Activated T-helper 9 cell treated with anti-CD3 and anti-CD28 coated beads, Interleukin-2, amount 50 U/mL, for 16 hours (primary cell): ENCODE measurements at places on chromosomes 12 and 14.
A peak's percentile ranks its signal among the peaks of the same experiment; 100 is the strongest.

- no peak for DNase-seq
Measured at GRCh38 chr12:4701395-4702190, 18.6 kb upstream of the GALNT8 start.

GRCh38 chr12:43104494-43104893 lies 447.5 kb downstream of the ADAMTS20 start:
- DNase-seq: no peak

- DNase-seq: no peak
Measured at GRCh38 chr14:59688224-59689170, 111.9 kb upstream of the CCDC175 start.

- DNase-seq: peak; percentile 15
Measured at GRCh38 chr14:68734231-68734732, 58.6 kb downstream of the ZFP36L1 start.

DNA sequence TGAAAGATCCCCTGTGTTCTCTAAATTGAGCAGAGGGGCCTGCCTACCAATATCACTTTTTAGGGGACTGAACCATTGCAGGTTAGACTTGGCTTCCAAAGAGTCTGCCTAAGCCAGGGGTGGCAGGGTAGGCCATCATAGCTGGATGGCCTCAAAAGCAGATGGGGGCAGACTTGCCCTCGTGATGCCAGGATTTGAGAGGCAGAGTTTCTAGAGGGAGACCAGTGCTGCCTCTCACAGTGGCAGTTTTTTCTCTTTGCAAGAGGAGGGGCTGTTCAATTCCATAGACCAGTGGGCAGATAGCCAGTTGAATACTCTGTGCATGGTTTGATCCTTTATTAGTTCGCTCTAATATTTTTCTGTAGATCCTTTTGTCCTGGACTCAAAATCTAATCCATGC lies 23.8 kb upstream of the SMCO2 start:
- no peak for DNase-seq

DNA sequence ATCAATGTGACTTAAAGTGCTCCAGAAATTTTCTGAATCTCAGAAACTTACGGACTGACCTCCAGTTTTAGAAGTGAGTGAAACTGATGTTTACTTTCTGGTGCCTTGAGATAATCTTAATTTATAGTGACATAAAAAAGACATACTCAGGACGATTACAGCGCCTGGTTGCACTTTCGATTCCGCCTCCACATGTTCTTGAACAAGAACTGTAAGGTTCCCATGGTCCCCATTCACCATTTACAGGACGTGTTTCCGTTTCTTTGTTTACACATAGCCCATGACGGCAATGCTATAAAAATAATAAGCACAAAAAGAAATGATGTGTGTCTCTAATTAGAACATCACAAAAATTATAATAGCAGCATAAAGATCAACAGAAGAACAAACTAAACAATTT lies 98.2 kb downstream of the ADAMTS20 start:
- DNase-seq: no peak

GRCh38 chr14:52348776-52349175 lies 34.7 kb downstream of the PTGER2 start:
- no peak for DNase-seq

DNA sequence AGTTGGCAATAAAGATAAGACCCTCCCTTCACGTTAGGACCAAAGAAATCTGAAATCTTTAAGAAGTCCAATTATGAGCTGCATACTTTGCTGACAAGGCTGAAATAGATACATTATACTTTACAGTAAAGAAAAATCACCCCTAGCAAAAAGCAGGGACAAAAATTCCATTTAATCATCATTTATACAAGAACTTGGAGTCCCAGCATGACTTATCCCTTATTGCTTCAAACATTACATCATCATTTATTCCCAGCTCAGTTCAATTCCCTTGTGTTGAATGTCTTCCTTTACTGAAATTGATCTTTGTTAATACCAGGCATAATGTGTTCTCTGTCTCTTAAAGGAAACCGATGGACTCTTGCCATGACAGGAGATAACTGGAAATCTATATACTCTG lies 449.6 kb upstream of the CCDC196 start:
- no peak for DNase-seq

GRCh38 chr12:124921200-124922031 lies 7.0 kb upstream of the UBC start:
- DNase-seq: peak; percentile 65

GRCh38 chr12:27970401-27971120 lies 2.0 kb downstream of the PTHLH start:
- DNase-seq: no peak

GRCh38 chr14:55746558-55746957 lies 166.6 kb downstream of the KTN1 start:
- no peak for DNase-seq

GRCh38 chr14:95290871-95291431 lies 28.8 kb downstream of the CLMN start:
- no peak for DNase-seq

- DNase-seq: no peak
Measured at GRCh38 chr12:54657105-54657607, 9.0 kb upstream of the DCD start.

GRCh38 chr12:114263056-114263805 lies 142.7 kb downstream of the TBX5 start:
- no peak for DNase-seq

- DNase-seq: no peak
Measured at GRCh38 chr12:95227818-95228356, 10.3 kb downstream of the VEZT start.

DNA sequence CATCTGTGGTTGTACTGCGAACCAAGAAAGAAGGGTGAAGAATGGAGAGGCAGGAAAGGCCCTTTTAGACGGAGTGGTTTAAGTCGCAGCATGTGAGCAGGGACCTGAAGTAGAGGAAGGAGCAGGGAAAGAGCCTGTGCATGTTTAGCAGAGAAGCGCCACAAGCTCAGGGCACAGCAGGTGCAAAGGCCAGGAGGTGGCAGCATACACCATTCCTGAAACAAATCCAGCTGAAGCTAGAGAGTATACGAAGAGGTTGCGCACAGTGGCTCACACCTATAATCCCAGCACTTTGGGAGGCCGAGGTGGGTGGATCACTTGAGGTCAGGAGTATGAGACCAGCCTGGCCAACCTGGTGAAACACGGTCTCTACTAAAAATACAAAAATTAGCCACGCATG lies 49.9 kb downstream of the HELB start:
- no peak for DNase-seq

GRCh38 chr12:48156652-48157017 lies 680 bp downstream of the ASB8 start:
- no peak for DNase-seq

DNA sequence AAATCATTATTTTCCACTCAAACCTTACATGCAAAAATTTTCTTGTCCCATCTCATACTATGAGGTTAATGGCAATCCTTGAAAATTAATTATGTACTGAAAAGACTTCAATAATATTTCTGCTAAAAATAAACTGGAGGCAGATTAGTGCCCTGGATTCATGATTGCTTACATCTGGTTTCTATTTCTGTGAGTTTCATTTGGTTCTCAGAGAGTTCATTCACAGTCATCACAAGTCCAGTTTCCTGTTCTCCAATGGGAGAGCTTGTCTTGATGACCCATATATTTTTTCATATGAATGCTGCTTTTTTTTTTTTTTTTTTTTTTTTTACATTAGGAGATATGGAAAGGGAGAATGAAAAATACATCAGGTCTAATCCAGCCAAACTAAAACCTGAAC lies 6.6 kb upstream of the PTHLH start:
- no peak for DNase-seq

DNA sequence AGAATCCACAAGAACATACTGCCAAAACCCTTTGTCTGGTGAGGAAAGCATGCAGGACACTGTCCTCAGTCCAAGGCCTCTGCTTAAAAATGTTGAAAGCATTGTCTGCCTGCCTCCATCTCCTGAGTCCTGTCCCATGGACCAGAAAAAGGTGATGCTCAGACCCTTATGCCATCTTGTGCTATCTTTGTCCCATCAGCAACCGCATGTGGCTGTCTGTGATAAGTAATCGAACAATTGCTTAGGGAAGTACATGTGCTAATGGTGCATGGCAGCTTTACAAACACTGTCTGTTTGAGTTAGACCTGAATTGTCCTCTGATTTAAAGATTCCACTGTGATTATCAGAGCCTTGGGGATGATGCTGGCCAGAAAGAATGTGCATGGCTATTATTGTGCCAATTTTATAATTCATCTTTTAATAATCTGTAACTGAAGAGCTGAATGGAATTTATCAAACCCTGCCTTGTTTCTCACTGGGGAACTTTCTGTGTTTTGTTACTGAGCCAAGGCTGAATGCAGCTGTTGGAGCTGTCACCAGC lies 177.5 kb downstream of the DACT1 start:
- DNase-seq: no peak

DNA sequence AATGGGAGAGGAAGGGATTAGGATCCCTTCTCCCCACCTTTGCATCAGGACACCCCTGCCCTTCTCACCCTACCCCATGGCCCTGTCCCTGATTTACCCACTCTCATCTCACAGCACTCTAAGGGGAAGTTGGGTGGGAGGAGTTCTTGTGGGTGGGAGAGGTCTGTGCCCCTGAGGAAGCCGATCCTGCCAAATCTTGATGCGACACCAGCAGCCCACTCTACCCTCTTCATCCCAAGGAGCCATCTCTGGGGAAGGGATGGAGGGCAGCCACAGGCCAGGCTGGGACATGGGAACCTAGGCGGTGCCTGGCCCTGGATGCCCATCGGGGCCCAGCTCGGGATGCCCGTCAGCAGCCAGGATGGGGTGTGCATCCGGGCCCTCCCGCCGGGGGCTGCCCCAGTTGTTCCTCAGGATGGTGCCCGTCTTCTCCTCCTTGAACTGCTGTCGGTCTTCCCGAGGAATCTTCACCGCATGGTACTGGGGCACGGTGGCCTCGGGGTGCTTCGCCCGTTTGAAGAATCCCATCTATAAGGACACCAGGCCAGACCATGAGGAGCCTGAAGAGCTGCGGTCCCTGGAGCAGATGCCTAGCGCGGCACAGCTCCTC lies 22.8 kb downstream of the ITGA7 start:
- DNase-seq: no peak

- DNase-seq: no peak
Measured at GRCh38 chr12:113422030-113422885, at the start of gene SDSL. Gene SDSL (plus strand): TSS chr12:113422380. CDS start chr12:113427983, 5,603 bp downstream.

DNA sequence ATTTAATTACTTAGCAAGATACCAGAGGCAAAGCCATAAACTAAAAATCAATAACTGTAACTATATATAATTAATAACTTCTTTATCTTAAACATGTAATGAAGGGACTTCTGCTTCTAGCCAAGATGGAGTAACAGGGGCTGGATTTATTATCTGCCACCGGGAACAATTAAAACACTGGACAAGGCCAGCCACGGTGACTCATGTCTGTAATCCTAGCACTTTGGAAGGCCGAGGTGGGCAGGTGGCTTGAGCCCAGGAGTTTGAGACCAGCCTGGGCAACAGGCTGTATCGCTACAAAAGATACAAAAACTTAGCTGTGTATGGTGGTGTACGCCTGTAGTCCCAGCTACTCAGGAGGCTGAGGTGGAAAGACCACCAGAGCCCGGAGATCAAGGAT lies 113.6 kb downstream of the TAOK3 start:
- DNase-seq: no peak

DNA sequence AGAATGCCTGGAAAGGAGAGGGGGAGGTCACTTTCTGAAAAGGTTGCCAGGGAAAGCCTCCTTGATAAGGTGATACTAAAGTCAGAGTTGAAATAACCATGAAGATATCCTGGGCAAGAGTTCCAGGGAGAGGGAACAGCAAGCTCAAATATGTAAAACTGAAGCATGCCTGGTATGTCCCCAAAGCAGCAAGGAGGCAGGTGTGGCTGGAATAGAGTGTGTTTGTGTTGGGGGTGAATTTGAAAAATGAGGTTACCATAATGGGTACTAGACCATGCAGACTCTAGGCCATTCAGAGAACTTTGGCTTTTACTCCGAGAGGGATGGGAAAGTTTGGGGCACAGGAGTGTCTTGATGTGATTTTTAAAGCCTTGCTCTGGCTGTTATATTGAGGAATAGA lies 66.7 kb upstream of the PTCSC3 start:
- no peak for DNase-seq

- DNase-seq: no peak
Measured at GRCh38 chr12:104026841-104027599, 23.0 kb downstream of the GLT8D2 start.

DNA sequence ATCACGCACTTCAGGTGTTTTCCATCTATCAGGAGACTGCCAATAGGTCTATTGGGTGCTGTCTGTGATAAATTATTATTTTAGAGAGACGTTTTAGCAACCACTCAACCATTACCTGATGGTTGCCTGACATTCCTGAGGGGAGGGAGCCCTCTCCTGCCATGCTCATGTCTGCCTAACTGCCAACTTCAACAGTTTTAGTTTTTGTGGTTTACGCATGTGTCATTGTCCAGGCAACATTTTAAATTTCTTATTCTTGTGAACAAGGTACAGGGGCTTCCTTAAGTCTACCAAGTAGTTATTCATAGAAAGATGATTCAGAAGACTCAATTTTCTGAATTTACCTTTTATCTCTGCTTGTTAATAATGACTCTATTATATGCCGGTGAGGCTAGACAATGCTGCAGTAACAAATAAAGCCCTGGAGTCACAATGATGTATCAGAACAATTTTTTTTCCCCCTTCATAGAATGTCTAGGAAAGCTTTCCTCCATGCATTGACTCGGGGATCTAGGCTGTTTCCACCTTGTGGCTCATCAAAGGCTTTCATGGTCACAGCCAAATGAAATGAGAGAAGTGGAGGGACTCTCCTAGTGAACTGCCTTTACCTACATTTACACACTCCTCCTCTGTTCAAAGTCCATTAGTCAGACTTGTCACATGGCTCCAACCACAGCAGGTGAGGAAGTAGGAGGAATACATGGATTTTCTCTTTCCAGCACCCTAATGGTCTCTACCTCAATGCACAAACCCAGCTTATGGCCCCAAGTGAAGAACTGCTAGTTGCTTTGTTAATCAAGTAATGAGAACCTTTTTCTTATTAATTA lies 225.8 kb downstream of the CRADD start:
- DNase-seq: no peak

GRCh38 chr12:89789862-89790261 lies 81.2 kb upstream of the ATP2B1 start:
- no peak for DNase-seq

DNA sequence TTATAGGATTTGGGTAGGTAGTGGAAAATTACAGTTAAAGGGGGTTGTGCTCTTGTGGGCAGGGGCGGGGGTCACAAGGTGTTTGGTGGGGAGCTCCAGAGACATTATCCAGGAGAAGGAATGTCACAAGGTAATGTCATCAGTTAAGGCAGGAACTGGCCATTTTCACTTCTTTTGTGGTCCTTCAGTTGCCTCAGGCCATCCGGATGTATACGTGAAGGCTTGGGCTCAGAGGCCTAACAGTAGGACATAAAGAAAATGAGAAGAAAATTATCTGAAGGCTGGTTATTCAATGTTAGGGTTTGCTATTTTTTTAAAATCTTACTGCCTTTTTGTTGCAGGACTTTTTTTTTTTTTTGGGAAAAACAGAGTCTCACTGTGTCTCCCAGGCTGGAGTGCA lies 2.5 kb upstream of the PSEN1 start:
- DNase-seq: no peak
